ENCODE measurements at places on chromosomes 3 and 15. TPM values are rescaled to one million over a fixed set of nuclear protein-coding genes. Genes with fewer than 3 reads are reported as not detected.

GRCh38 chr3:132787616-132788300, 65.5 kb upstream of the NPHP3 start:
- DNase-seq: no peak

DNA sequence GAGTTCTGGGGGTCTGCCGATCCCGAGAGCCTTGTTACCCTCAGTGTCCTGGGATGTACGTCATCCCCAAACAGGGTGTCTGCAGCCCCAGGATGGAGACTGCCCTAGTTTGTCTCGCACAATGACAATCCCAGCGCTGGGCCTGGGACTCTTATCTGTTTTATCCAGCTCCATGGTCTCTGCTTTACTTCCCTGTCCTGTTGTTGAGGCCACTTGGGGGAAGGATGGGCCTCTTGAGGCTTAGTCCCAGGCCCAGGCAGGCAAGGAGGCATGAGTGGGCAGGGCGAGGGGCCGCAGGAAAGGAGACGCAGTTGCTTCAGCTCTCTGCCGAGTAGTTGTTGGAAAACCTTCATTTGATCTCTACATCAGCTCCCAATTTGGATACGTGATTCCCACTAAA, 17.4 kb downstream of the SMAD6 start:
- no peak for DNase-seq

DNA sequence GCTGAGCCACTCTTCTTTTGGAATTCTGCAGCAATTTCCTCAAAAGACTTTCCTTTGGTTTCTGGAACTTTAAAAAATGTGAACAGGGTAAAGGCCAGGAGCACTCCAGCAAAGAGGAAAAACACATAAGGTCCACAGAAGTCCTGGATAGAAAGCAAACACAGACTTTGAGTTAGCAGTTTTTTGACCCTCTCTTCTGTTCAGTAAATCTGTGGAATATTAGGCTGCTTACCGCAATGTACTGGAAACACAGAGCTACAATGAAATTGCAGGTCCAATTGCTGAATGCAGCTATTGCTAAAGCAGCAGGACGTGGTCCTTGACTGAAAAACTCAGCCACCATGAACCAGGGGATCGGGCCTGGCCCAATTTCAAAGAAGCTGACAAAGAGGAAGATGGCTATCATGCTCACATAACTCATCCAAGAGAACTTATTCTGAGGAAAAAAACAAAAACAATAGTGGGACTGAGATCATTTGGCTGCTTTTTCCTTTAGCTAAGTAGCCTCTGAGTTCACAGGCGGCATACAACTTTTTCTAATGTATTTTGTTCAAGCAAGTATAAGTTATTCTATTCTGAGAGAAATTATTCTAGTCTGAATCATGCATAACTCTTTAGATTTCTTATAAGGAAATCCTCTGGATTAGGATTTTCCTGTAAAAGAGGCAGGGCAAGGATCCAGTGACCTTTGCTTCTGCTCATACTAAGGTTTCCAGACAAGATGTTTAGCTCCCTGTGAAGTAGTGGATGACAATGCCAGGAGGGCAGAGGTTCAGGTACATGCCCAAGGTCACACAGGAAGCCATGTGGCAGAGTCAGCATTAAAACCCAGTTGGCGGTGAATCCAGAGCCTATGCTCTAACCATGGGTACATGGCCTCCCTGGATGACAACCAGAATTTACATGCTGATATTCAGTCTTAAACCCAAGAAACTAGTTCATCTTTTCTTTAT, 28.3 kb downstream of the SLC2A2 start:
- DNase-seq: no peak

GRCh38 chr3:73727117-73727821, 102.5 kb upstream of the PDZRN3 start:
- DNase-seq: no peak

DNA sequence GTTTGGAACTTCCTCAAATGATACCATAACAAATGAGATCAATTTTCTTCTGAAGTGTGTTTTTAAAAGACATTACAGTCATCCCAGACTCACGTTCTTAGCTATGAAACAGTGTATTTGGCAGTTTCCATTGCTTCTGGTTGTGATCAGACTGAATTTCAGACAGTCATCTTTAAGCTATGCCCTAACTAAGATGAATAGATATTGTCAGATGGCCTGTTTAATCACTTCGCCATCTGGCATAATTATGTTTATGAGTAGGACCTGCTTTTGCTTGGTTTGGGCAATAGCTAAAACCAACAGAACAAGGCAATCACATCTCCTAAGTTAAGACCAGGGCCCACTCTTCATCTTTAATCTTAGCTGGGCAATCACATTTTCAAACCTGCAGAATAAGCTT, 313.1 kb downstream of the SV2B start:
- no peak for DNase-seq

DNA sequence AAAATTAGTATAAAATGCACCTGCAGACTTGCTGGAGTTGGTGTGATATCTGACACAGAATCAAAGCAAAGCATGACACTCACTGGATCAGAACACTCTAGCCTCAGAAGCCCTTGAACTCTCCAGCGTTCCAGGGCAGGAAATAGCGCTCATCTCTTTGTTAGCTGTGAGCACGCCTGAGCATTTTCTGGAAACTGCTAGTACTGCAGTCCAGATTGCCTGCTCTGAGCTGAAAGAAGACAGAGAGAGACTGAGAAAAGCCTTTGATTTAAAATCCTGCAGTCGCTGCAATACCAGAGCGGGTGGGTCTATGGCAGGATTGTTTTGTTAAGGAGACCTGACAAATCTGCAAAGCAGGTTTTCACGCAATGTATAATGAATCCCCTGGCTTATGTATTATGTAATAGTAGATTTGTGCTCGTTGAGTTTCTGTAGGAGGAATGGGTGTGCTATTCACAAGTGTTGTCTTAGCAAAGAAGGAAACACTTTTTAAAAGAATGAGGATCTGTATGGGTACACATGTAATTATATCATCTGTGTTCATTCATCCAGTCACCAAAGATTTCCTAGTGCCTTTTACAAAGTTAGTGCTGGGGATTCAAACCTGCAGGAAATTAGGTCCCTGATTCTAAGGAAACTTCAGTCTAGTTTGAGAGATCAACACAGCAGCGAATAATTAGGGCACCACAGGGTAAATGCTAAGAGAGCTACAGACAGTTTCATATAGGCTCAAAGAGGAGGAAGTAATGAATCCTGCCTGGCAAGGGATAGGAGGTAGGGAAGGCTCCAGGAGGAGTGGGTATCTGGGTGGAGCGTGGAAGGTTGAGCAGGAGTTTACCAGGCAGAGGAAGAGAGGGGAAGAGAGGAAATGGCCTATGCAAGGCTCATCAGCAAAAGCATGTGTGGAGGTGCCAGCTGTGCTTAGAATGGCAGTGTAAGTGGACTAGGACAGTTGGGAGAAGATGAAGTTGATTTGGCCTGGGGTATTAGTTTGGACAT, 26.1 kb upstream of the MGLL start:
- DNase-seq: peak; percentile 5

- peak; percentile 90 for DNase-seq
Measured at GRCh38 chr3:44584646-44585501, at the start of gene ZNF660. Gene ZNF660, plus strand, starts transcription at chr3:44584964. Its CDS starts 9,230 bp downstream, at chr3:44594194.

DNA sequence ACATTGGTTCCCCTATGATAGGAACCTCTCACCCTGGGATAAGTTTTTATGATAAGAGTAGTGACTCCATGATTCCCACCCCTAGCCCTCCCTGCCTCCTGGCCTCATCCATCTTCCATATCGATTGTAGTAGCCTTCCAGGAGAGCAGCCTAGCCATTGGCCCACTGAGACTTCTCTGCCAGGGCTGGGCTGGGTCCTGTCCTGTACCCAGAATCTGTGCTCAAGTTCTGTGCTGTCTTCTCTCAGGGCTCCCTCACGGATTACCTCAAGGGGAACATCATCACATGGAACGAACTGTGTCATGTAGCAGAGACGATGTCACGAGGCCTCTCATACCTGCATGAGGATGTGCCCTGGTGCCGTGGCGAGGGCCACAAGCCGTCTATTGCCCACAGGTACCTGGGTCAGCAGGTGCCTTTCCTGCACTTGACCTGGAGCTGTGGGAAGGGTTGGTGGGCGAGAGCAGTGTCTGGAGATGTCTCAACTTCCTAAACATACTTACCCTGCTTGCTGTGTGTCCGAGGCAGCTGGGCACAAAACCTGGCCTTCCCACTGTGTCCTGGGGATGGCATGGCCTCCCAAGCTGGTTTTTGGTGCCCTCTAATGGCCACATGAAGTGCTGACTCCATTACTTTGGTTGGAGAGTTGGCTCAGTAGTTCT, 16.6 kb upstream of the EXOG start:
- DNase-seq: no peak

- DNase-seq: no peak
Measured at GRCh38 chr3:42055291-42055690, 35.9 kb upstream of the TRAK1 start.

DNA sequence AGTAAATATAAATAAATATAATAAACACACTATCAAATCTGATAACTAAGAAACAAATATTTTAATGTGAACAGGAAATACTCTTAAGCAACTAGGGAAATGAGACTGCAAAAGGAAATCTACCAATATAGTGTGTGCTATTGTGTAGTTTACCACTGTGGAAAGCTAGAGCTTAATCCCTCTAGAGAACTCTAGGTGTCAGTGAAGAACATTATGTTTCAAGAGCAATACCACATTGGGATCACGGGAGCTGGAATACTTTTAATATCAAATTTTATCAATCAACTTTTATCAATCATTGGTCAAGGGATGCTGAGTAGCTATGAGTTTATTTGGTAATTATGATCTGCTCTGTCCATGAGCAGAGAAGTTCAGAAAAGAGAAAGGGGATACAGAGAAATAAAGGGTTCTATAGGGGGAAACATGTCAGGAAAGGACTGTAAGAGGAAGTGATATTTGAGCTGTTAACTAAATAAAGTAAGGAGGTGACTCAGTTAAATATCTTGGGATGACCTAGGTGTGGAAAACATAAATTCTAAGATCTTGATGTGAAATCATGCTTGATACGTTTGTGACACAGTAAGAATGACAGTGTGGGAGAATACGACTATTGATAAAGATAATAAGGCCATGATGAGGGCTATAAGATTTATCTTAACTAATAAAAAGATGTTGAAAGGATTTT, 762.2 kb upstream of the ALCAM start:
- no peak for DNase-seq

- DNase-seq: no peak
Measured at GRCh38 chr3:133159498-133160475, 121.6 kb downstream of the TMEM108 start.

GRCh38 chr3:181609030-181609767, 102.5 kb upstream of the SOX2 start:
- DNase-seq: no peak

DNA sequence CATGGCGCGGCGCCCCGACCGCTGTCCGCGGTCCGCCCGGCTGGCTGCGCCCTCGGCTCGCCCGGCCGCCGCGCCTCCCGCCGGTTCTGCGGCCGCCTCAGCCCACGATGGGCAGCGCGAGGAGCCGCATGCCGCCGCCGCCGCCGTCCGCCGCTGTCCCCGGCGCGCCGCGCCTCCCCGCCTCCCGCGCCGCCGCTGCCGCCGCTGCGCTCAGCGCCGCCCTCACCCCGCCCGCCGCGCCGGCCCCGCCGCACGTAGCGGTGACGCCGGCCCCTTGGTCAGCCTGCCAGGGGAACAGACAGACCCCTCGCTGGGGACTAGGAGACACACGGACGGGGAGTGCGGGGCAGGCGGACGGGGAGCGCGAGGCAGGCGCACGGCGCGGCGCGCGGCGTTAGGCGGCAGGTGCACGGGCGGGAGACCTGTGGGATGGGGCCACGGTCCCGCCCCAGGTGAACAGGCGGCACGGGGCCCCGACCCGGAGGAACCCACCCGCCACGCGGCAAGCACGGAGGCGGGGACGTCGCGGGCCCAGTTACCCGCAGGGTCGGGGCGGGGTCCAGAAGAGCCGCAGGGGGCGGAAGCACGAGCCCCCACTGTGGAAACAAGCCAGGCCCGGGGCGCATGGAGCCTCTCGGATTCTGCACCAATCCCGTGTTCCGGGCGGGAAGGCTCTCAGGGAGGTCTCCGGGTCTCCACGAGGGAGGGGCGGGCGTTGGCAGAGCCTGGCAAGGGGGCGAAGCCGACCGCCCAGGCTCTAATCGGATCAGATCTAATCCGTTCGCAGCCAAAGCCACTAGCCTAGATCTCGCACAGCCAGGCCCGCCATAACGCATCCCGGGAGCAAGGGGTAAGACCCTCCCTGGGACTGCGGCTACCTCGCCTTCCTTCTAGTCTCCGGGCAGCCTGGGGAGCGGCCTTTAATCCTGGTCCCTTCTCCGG, at the start of gene CSPG5:
Gene CSPG5 (minus strand): TSS at position 175 of the 942 bp plus-strand sequence. CDS start 172 bp downstream, at position 3.
- peak; percentile 84 for DNase-seq

DNA sequence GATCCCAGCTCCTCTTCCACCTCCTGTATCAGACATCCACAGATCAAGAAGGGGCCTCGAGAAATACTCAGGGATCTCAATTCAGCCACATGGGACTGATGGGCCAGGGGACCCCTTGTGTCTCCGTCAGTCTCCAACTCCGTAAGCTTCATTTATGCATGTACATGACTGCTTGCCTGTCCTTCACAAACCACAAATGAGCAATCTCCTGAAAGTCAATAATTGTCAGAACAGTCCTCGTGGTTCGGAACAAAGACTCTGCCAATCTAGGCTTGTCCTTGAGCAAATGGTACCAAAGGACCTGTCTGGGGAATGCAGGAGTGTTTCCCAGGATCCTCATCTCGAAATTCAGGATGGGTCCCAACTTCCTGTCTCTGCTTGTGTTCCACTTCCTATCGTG, 20.8 kb downstream of the SLC12A8 start:
- no peak for DNase-seq

DNA sequence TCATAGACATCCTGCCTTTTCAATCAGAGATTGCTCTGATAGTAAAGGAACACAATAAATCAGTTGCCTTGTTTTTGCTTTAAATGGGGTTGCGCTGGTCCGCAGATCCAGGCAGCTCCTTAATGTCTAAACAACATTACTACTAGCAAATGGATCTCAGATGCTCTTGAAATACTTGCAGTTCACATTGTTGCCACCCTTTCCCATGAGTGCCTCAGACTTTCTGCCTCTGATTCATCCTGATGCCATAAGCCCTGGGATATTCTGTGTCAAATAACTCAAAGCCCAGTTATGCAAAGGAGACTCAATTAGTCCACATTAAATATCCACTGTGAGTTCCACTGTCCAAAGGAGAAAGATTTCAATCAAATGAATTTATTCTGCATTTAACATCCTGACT, 196.7 kb downstream of the PLCH1 start:
- no peak for DNase-seq

DNA sequence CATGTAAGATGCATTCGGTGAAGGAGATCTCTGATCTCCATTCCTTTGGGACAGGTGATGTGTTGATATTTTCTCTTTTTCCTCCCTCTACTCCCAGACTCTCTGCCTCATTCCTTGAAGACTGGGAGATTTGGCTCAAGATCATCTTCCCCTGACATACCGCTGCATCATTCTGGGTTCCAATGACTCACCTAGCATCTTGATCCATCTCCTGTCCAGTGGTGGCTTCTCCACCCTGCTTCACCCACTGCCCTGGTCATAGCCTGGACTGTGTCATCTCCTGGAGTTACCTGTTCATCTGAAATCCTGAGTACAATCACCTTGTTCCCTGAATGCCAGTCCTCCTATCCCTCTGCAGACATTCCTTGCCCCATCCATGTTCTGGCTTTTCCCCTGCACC, 57.4 kb upstream of the TRAK1 start:
- no peak for DNase-seq

LRTM1 gene
- total RNA-seq: not detected

IP6K1 gene
- 35.4 TPM for total RNA-seq

GCNT3 gene
- 0.55 TPM for total RNA-seq
